ENCODE measurements at places on chromosomes 16 and 17.

- no peak for DNase-seq
Observed at GRCh38 chr17:41483991-41484826, 3.3 kb upstream of the KRT35 start.

GRCh38 chr16:84088695-84089395, 27.9 kb downstream of the MBTPS1 start:
- DNase-seq = no peak

DNA sequence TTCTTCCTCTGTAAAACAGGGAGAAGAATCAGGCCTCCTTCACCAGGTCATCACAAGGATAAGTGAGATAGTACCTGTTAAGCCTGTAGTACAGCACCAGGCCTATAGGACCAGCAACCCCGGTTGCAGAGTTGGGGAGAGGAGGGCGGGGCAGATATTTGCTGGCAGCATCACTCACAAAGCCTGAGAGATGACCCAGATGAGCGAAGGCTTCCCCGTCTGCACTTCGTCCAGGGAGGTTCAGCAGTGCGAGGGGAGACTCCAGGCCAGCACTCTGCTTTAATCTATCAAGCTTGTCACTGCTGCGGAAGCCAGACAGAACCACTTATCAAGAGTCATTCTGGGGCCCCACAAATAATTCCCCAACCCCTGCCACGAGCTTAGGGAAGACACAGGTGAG, 15.8 kb upstream of the RBBP6 start:
- no peak for DNase-seq

- DNase-seq = no peak
Observed at GRCh38 chr17:42833767-42834422, 698 bp downstream of the PSME3 start.

DNA sequence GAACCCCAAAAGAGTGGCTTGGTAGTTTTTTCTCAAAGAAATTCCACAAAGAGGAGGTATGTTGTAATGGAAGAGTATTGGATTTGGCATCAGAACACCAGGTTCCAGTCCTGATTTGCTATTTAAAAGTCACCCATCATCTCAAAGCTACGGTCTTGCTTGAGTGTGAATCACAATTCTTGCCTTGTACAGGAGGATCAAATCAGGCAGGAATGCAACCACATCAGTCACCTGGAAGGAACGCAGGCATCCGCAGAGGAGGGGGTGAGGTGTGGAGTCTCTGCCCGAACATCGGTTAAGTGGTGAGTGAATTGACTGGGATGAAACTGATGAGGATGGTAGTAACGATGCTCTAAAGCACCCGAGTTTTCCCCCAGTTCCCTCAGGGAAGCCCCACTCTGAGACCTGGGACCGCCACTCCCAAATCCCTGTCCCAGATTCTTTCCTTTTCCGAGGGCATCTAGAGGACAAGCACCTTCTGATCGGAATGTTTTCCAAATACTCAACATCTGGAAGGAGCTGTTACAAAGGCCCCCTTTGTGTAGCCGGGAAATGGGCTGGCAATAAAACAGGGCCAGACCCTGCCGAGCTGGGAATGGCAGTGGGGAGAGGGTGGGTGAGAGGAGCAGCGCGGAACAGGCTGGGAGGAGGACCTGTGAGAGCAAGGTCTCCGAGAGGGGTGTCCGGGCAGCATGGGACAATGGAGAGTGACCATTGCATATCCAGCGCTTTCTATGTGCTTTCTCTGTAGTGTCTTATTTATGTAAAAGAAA, 469.6 kb downstream of the SLC39A11 start:
- DNase-seq = no peak

Data from putamen (tissue), 1 donor.